Naive B cell (primary cell): ENCODE measurements at places on chromosomes 3 and 15.
A peak's percentile ranks its signal among the peaks of the same experiment; 100 is the strongest.

DNA sequence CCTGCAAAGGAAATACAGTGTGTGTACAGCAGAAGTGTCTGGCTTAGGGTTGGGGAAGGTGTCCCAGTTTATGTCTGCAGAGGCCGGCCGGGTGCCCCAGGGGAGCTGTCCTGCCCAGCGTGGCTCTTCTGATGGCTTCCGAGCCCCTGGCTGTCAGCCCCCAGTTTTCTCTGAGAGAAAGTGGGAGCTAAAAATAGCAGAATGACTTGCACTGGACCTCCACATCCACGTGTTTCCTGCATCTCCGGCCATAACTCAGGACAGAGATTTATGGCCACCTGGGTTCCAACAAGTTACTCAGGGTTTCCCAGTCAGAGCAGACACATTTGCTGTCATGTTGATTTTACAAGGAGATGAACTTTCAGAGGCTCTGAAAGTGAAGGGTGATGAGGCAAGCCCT lies 192.0 kb downstream of the ATP10A start:
- no peak for DNase-seq

GRCh38 chr15:35397027-35397426 lies 148.9 kb downstream of the DPH6 start:
- DNase-seq: no peak

GRCh38 chr3:155494332-155494731 lies 200.8 kb upstream of the STRIT1 start:
- peak; percentile 33 for DNase-seq

DNA sequence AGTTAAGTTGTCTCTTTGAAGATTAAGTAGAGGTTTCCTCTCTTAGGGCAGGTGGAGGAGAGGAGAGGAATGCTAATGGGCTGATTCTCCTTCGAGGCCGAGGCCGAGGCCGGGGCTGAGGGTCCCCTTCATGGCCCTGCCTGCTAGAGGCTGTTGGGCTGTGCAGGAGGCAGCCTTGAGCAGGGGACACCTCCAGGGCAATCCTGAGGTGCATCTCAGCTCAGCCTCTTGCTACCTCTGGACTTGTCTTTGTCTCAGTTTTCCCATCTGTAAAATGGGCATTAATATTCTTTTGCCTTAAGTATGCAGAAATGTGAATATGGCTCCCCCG lies 97.7 kb upstream of the PRR20G start:
- DNase-seq: no peak

DNA sequence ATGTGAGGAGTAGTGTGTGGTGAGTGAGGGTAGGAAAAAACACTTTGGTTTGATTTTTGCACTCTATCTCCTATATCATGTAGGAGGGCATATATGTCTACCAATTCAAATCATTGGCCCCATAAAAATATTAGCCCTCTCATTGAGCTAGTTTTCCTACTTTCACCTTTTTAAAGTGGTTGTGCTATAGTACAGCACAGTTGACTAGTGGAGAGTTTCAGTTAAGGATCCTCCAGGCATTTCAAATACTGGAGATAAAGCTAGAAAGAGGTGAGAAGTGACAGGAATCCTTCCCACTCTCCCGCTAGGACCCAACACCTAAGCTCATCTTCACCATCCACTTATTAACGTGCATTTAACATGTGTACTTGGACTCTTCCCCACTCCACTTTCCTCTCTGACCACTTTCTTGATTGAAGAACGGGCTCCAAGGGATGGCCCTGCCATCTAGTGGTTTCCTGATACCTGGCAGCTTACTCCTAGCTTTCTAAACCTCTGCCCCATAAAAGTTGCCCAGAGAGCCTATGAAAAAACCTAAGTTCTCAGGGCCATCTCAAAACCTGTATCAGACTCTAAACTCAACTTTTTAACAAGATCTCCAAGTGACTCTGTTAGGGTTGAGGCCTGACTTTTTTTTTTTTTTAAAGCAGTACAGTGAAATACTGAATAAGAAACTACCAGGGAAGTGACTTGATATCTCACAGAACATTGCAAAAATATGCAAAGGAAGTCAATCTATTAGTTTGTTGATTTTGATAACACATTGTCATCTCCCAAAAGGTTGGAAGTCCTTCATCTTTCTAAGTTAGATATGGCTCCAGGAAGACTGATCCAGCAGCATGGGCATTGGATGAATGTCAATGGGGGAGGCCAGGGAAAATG lies 17.9 kb downstream of the IL12A start:
- DNase-seq: peak; percentile 13

DNA sequence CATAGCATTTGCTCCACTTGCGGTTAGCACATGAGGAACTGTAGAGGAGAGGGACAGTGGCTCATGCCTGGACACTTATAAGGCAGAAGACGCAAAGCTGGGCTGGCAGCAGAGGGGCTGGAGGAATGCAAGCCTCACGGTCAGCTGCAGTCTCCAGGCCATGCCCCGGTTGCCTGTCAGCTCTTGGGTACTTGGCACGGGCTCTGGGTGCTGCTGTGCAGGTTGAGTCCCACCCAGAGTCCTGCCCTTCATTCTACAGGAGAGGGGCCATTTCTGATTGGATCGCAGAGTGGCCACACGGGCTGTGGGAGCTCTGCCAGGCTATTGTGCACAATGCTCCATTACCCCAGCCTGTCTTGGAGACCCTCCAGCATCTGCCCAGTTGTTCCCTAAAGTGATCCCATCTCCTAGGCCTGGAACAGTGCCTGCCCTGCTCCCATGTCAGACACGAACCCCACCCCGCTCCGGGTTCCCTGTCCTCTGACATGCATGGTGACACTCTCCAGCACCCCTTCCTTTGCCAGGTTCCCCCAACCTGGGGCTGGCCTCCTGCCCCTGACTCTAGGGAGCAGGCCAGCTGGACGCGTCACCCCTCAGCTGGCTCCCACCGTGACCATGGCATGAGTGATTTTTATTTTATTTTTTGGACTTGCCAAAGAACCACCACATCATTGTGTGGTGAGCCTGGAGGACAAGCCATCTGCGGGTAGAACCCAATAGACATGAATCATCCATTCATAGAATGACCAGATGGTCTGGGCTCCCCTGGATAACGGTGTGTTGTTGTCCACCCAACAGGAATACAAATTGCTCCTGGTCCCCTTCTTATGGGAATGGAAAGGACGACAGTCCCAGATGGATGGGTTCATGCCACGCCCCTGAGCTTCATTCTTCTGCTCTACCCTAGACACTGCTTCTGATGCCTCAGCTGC lies 51.0 kb upstream of the KLF13 start:
- DNase-seq: no peak

- no peak for DNase-seq
Observed at GRCh38 chr3:158152186-158152585, 42.3 kb downstream of the RSRC1 start.

DNA sequence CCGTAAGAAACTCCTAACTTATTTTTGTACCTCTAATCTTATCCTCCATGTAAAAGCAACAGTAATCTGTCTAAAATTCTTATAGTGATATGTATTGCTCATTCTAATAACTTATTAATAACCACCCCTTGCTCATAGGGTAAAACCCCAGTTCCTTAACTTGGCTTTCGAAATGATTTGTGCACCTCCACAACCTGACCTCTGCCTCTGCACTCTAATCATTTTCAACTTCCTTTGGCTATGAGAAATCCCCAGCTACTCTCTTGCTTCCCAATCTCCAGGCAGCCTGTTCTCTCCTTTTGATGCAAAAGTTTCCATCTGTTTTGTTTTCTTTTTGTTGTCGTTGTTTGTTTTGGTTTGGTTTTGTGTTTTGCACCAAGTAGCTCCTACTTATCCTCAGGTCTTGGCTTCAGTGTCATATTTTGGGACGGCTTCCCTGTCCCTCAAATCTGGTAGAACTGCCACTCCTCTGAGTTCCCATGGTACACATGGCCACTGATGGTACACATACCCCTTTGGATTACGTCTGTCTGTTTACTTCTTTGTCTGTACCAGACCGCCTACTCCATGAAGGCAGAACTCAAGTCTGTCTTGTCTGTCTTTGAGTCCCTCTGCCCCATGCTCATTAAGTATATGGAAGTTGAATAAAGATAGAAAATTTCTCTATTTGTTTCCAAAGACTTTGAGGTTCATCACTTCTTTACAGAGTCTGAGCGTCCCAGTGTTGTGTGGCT lies 105.6 kb upstream of the TGFBR2 start:
- DNase-seq: no peak

GRCh38 chr3:45968149-45968548 lies 24.9 kb downstream of the CXCR6 start:
- DNase-seq: no peak

DNA sequence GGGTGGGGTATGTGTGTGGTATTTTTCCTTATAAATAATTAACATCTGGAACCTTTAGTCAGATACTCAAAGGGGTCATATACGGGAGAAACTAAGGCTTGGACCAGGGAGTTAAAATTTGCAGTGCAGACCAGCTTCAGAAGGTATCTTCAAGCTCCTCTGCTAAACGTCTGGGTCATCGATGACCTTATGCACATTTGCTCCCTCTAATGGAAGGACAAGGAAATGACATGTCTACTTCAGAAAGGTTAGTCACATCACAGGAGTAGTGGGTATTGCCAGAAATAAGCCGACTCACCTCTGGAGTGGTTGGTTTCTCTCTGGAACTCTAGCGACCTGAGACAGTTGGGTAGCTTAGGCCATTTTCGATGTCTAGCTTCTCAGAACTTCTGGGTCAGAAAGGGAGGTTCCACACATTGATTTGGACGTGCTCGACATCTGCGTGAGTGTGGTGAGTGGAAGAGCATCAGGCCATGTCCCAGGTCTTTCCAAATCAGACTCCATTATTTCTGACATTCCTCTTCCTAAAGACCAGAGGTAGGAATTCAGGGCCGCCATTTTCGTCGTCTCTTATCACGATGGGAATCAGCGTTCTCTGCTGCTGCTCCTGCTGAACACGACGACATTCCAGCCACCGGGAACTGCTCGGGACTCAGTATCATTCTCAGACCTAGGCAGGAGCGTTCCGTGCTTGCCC lies 31.8 kb upstream of the RASA2 start:
- peak; percentile 56 for DNase-seq

GRCh38 chr3:76912841-76913383 lies 127.0 kb upstream of the ROBO2 start:
- DNase-seq: no peak
